Stimulated activated CD8-positive, alpha-beta memory T cell treated with anti-CD3 and anti-CD28 coated beads, Interleukin-7, amount 100 ng/mL, for 48 hours (primary cell): ENCODE measurements at places on chromosomes 2 and 18.

GRCh38 chr2:33785201-33786106 is 186.4 kb upstream of the FAM98A start:
- no peak for DNase-seq

- no peak for DNase-seq
Observed at GRCh38 chr18:35311496-35311895, 21.5 kb upstream of the ZSCAN30 start.

DNA sequence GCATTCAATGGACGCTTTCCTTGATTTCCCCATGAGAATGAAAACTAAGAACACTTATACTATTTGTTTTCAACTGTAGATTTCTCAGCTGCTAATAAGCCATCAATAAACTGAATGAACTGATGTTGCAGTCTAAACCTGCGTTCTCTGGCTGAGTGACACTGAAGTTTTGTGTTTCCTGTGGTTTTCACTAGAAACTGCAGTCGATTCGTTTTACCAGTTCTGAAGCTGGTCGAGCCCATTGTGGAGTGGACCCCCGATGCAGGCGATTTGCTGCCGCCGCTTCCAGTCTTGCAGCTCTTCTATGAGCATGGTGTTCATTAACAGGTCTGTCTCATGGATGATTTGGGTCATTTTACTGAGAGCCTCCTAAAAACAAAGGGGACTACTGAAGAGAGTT is 50.6 kb upstream of the STAT1 start:
- peak; percentile 40 for DNase-seq

GRCh38 chr2:215414674-215415073 is 21.2 kb downstream of the FN1 start:
- DNase-seq: no peak

DNA sequence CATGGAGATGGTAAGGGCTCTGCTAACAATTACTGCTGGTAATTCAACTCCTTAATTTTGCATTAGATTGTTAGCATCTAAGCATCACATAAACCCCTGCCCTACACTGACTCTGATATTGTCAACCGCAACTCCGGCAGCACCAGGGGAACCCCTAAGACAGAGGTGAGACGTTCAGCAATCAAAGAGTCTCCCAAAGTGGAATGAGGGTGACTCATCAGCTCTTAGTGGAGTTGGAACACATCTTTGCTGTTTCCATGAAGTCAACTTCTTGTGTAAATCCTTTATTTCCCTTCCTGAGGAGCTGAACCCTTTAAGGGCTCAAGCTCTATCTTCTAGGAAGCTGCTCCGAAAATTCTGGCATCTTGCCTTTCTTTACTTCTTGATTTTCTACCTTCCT is 52.1 kb downstream of the ABCG8 start:
- DNase-seq: no peak

DNA sequence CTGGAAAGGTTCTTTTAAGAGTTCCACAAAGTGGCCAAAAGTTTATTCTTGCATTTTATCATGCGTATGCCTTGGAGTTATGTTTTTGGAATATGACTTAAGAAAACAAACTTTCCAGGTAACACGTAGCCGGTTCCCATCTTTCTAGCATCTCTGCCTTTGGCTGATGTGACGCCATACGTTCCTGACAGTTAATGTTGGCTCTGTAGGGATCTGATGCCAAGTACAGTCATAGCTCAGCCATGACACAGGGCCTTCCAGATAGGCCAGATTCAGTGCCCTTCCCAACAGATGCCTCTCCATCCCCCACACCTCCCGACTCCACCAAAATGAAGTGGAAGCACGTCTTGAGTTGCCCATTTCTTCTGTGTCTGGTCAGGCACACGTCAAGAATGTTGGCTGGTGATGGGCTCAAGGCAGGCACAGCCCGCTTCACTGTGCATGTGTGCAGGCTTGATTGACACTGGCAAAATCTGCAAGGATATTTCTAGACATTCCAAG is 51.0 kb upstream of the THOC1 start:
- DNase-seq: no peak

GRCh38 chr2:86764661-86765309 is 25.9 kb downstream of the CD8A start:
- no peak for DNase-seq

- no peak for DNase-seq
Observed at GRCh38 chr18:50169149-50169548, 25.8 kb downstream of the MYO5B start.

DNA sequence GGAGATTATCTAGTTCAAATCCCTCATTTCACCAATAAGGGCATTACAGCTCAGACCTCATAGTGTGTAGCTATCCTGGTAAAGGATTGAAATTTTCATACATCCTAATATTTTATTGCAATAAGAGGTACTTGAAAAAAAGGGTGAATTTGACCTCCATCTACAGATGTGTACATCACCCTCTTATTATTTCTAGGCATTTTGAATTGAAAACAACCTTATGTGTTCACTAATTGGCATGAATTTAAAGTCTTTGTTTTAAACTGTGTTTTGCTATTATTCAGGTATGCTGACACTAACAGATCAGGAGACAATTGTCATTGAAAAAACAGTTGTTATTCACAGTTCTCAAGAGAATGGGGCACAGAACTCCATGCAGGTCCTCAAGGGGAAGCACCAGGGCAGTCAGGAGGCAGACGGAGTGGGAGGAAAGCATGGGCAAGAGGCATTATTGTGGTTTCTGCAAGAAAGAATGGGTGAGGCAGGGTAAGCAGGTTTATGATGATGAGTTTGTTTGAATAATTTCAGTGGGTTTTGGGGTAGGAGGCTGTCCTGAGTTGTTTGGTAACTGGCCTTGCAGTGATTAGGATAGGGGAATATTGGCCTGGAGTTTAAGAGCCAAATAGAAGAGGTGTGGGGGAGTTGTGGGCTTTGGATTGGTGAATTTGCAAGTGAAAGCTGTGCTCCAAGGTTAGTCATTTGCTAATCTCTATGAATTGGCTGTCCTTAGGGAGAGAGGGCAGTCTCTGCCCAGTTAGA is 194.6 kb downstream of the GPD2 start:
- no peak for DNase-seq

DNA sequence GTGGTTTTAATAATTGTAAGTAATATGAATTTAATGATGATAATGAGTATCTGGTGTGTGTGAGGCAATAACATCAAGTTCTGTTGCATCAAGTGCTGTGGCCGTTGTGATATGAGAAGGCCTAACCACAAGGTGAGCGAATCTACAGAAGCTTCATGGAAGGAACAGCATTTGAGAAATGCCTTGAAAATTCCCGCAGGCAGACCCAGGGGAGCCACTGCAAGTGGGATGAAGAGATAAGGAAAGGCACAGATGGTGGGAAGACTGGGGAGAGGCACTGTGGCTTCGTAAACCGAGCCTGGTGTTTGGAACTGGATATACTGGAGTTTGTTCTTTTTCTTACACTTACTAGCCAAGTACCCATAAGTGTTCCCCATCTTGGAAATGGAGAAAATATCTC is 357.5 kb downstream of the PTPRM start:
- DNase-seq: no peak

DNA sequence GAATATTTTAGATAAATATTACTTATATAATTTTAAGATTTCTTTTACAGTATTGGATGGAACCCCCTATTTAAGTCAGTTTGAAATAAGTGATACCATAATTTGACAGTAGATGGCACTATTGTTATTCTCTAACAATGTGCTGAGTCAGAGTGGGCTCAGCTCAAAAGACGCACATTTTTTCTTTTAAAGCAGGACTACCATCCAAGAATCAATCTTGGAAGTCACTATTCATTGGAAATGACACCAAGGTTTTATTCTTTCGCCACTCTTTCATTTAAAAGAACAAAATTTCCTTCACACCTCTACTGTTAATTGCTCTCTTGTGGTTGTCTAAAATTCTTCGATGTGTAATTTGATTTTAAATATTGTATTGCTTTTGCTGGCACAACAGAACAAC is 32.6 kb upstream of the SPAG16 start:
- DNase-seq: no peak

- DNase-seq: peak; percentile 16
Observed at GRCh38 chr2:3575534-3576262, 638 bp downstream of the RPS7 start.

DNA sequence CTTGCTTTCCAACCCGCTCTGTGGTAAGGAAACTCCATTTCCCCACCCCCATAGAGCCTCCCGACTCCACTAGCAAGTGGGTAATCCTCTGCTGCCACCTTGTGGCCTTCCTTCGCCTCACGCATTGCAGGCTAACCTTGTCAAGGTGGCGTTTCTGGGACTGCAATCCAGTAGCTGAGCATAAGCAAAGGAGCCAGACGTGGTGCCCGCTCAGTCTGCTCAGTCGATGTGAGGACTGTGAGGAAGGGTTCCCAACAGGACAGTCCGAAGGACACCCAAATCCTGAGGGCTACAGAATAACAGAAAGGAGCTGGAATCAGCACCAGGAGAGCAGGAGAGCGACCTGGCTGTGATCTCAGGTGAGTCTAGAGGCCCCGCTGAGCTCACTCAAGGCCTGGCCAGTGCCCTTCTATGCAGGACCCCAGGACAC is 144.2 kb downstream of the SUCLG1 start:
- peak; percentile 70 for DNase-seq

DNA sequence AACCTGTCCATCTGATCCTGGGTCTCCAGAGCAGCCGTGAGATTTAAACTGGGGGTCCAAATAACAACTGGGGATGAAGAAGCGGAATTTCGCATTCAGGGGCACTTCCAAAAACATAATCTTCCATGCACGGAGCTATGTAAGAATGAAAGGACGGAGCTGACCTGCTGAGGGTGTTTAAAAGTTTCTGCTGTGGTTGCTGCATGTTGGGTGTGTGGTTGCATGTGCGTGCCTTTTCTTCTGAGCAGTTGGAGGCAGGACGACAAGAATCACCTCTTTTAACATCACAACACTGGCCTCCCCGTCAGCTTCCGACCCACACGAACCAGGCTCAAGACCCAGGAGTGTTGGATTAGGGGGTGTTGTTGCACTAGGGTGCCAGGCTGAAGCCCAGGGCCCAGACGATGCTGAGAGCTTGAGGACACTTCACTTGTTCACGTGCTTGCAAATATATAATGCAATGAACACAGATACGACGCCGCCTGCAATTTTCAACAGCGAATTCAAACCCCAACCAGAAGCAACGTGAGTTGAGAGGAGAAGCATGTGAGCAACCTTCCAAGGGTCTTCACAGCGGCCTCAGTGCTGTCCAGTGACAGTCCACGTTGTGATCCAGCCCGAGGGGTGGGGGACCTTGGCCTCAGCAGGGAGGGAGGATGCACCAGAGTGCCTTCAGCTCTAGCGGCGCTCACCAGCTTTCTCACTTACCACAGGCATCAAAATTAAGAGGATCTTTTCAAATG is 76.0 kb upstream of the SALL3 start:
- no peak for DNase-seq

DNA sequence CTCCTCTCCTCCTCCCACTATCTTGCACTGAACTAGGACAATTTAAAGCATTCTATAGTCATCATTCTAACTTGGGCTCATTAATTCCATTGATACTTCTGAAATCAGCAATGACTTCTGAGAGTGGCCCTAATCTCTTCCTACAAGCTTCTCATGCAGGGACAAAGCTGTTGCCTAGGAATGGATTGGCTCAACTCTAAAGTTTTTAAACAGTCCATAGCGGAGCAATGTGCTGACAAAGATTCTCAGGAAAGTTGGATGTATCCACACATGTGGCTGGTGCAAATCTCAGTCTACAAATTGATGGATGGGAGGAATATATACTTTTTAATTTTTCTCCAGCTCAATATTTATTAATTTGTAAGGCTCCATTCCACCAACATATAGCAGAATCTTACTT is 388.9 kb downstream of the SETBP1 start:
- DNase-seq: no peak

DNA sequence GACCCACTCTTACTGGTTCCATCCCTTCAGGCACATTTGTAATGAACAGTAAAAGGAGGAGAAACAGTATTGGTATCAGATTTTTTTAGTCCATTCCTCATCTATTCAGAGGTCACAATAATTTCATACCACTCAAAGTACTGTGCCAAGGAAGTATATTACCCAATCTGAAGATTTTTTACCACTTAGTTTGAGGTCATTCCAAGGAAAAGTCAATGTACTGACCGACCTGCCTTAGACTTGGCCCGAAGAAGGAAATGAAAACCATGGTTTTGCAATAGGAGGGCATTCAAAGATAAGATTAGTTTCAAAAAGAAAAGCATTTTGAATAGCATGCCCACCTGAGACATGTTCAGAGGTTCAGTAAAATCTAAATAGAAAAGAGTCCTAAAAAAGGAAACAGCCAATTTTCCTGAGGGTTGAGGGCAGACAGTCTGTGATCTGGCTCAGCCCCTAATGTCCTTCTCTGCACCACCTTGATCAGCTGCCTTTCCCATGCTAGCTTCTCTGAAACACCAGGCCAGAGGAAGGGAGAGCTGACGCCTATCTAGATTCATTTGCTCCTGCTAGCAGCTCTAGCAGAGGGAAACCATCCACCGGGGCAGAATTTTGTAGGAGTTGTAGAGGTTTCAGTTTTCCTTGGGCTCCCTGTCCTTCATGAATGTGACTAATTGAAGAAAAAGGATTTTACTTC is 107.3 kb upstream of the FZD5 start:
- DNase-seq: no peak

DNA sequence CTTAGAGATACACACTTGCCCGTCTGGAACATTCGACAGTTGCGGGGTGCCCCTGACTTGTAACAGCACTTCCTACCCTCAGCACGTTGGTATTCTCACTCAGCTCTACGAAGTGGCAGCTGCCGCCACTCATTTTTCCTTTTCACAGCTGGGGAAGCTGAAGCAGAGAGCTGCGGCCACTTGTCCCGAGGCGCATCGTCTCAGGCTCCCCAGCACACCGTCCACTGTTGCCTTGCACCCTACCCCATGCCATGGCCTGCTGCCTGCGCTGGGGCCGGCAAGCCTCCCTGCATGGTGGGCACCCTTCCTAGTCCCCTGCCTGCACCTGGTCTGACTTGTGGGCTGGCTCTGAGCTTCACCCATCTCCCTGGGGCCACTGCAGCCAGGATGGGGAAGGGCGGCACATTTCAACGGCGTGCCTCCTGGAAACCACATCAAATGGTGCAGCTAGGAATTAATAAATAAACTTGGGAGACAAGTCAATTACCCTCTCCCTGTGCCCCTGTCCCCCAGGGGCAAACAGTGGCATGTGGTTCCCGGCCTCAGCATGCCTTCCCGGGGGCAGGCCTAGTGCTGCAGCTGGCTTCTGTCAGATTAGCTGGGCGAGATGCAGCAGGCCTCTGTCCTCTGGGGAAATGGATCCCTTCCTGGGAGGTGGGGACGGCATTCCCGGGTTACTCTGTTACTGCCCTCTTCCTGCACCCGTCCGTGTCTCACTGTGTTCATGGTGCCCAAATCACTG is 64.7 kb upstream of the HAAO start:
- no peak for DNase-seq
